Activated T-cell treated with anti-CD3 and anti-CD28 coated beads, Interleukin-2, amount 50 U/mL, for 72 hours (primary cell): ENCODE measurements at places on chromosomes 2 and 18. TPM values are rescaled to one million over a fixed set of nuclear protein-coding genes. Genes with fewer than 3 reads are reported as not detected.

DNA sequence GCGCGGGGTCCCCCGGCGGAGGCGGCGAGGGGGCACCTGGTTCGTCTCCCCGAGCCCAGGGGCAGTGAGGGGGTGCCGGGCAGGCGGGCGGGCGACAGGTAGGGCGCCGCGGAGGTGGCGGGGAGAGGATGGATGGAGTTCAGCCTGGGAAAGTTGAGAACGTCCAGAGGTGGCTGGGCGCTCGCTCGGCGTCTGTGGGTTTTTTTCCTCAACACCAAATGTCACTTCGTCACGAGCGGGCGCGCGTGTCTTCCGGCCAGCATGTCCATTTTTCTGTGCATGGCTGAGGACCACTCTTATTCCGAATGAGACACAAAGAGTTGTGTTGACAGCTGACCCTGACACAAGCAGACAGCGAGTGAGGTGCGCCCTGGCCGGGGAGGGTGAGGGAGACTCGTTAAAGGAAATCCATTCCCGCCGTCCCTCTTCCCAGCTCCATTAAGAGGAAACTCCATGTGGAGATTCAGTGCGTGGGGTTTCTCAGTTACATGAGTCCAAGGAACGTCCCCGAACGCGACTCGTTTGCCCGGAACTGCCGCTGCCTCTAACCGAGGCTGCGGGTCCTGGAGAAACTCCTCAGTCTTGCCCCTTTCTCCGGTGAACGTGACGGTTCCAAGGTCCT lies 859 bp downstream of the GREB1L start:
- H3K27me3 ChIP-seq = peaks cover 53% of the 10 kb centered on the region
- peak overlapping the region; percentile 75 for H3K4me3 ChIP-seq
- DNase-seq = no peak
- peaks cover 8% of the 10 kb centered on the region for H3K4me1 ChIP-seq
- H3K36me3 ChIP-seq = no peaks in the 10 kb centered on the region

DNA sequence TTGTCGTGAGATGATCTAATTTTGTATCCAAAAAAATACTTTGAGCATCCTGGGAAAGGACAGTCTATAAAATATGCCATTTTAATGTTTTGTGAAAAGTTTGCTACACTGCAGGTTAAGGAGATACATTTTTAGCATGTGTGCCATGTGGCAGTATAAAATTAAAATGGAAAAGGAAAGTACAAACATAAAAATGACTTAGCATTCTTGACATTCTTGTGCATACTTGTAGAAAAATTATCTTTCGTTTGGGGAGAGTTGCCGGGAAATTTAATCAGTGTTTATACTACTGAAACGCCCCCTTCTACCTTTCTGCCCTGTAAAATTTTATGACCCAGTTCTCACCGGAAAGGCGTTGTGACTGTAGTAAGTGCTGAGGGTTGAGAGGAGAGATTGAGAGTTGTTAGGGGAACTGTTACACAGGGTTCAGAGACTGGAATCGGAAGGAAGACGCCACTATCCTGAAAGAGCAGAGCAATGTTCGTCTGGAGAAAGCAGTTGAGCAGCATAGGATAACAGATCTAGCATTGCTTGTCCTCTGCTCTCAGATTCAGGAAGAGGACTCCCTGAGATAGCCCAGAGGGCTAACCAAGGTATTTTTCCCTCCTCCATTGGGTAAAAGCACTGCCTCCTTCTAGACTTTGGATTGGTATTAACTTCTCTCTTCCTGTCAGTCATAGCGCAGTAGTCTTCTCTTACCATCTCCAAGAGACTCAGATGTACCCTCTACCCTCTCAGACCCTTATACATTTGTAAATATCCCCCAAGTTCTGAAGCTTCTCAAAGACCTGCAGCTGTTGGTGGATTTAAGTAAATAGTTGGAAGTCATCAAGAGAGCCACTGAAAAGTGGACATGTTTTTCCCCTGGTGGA lies 2.7 kb downstream of the CDH20 start:
- H3K36me3 ChIP-seq = no peaks in the 10 kb centered on the region
- no peak overlapping the region for H3K4me3 ChIP-seq
- peaks cover 40% of the 10 kb centered on the region for H3K27me3 ChIP-seq
- no peaks in the 10 kb centered on the region for H3K4me1 ChIP-seq
- no peak overlapping the region for H3K27ac ChIP-seq

DNA sequence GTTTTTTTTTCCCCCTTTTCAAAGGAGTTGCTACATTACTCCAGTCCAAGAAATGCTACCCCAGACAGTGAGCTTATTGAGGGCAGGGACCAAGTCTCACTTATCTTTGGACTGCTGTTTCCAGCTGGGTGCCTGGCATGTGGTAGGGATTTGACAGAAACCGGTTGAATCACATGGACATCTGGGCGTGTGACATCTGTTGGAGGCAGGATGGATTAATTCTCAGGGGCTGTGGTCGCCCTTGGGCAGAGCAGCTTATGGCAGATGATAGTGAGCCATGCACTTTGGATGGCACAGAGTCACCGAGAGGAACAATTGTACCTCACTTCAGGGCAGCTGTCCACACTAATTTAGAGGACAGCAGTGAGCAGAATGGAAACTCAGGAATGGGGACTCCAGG lies 254.6 kb upstream of the ID2 start:
- DNase-seq = no peak
- H3K4me3 ChIP-seq = no peak overlapping the region
- H3K36me3 ChIP-seq = peaks cover 4% of the 10 kb centered on the region
- H3K4me1 ChIP-seq = peaks cover 14% of the 10 kb centered on the region
- no peak overlapping the region for H3K27ac ChIP-seq

RTKN gene
- total RNA-seq = 4.8 TPM

MTX2 gene
- total RNA-seq = 20.6 TPM
